ENCODE measurements at places on chromosomes 4 and X.

DNA sequence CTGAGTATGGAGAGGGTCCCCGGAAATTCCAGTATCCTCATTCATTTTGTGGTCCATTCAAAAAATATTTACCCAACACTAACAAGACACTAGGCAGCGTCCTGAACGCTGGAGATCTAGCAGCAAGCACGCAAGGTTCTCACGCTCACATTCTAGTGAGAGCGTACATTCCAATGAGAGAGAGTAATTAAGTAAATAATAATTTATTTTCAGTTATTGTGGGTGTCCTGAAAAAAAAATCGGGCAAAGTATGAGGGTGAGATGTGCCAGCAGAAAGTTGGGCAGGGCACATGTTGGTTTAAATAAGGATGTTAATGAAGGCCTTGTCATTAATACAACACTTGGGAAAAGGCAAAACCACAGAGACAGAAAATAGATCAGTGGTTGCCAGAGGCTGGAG is 4.0 kb upstream of the TMEM156 start:
- no peak for DNase-seq

DNA sequence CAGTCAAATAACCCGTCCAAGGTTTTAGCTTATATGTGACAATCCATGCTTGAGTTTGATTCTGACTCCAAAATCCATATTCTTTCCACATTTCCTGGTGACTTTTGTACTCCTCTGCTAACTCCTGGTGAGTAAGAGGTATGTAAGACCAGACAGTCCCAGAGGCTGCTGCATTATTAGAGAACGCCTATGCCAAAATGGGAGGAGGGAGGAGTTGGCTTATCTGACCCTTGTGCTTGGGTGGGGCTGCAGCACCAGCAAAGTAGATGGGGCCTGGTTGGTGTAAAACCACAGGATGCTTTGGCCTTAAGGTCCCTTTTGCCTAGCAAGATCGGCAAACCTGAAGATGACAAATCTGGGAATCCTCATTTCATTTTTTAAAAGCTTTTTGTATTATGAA is 9.1 kb upstream of the RNF212 start:
- DNase-seq, result no peak

DNA sequence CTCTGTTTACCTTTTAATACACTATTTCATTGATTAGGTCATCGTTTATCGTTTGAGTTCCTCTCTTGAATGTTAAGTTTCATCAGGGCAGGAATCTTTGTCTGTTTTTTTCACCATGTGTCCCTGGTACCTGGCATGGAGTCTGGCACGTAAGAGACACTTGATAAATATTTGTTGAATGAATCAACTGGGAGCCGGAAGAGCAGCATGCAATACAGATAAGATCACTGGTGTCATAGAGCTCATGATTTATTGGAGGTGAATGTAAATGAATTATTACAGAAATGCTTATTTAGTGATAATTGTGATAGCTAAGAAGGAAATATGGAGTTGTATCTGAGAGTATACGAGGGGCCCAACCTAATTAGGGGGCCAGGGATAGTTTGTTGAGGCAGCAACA is 62.8 kb downstream of the UCHL1 start:
- peak; percentile 63 for DNase-seq

GRCh38 chr4:129239088-129239487 is 143.1 kb downstream of the C4orf33 start:
- DNase-seq, result no peak

DNA sequence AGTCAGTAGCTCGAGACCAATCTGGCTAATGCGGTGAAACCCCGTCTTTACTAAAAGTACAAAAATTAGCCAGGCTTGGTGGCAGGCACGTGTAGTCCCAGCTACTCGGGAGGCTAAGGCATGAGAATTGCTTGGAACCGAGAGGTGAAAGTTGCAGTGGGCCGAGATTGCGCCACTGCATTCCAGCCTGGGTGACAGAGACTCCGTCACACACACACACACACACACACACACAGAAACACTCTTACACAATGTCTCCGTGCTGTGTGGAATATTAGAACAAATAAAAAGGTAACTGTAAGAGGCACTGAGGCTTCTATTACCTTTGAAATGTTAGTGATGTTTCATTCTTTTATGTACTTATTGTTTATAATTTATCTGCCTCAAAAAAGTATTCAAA is 326.6 kb downstream of the GPAT3 start:
- no peak for DNase-seq

- no peak for DNase-seq
Measured at GRCh38 chr4:166003811-166004210, 130.8 kb downstream of the TLL1 start.

- DNase-seq, result no peak
Measured at GRCh38 chr4:122930862-122931261, 8.5 kb upstream of the NUDT6 start.

GRCh38 chrX:129654652-129655546 is at the start of gene APLN:
Gene APLN (minus strand): TSS chrX:129654956. CDS start chrX:129654630, 326 bp downstream.
- DNase-seq, result peak; percentile 38

DNA sequence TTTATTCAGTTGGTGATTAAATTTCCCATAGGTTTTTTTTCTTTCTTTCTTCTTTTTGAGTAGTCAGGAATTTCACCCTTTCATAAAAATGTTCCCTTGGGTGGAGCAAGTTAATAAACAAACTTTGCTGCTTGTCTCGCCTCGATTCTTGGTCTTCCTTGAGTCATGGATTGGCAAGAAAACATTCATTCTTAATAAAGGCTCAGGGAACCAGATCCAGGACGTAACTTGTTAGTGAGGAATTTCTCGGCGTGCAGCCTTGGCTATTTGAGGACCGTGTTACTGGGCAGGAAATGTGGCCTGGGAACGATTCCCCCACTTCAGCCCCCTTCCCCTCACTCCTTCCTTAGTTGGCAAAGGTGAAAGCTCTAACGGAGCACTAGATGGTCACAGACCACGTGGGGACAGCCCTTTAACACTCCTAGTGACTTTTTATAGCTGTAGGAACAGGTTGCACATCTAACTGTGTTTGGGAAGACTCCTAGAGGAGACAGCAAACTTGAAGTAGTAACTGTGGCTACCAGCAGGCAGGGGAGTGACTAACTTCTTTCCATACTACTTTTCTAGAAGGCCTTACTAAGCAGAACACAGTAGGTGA is 106.8 kb downstream of the UCHL1 start:
- peak; percentile 54 for DNase-seq

GRCh38 chr4:38177035-38177546 is 216.9 kb downstream of the PTTG2 start:
- no peak for DNase-seq

DNA sequence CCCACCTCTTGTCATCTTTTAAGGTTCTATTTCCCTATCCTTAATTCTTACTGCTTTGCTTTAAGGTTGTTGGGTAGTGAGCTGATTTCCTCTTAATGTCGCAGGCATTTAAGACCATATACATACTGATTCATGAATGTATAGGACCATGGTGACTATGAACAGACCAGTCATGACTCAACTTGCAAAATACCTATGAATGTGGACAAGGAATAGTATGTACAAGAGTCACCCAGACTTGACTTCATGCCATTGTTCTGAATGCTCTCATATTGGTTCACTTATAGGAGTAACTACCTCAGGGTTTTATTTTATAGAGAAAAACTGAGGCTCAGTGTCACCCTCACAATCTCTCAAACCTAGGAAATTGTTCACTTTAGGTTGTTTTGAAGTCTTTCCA is 44.3 kb downstream of the CCNG2 start:
- DNase-seq, result no peak

GRCh38 chr4:8207314-8207713 is 8.2 kb downstream of the SH3TC1 start:
- DNase-seq, result no peak

DNA sequence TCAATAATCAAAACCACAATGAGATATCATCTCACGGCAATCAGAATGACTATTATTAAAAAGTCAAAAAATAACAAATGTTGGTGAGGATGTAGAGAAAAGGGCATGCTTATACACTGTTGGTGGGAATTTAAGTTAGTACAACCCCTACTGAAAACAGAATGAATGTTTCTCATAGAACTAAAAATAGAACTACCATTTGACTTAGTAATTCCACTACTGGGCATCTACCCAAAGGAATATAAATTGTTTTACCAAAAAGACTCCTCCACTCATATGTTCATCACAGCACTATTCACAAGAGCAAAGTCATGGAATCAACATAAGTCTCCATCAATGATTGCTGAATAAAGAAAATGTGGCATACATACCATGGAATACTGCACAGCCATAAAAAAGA is 278.1 kb upstream of the ARSJ start:
- no peak for DNase-seq

DNA sequence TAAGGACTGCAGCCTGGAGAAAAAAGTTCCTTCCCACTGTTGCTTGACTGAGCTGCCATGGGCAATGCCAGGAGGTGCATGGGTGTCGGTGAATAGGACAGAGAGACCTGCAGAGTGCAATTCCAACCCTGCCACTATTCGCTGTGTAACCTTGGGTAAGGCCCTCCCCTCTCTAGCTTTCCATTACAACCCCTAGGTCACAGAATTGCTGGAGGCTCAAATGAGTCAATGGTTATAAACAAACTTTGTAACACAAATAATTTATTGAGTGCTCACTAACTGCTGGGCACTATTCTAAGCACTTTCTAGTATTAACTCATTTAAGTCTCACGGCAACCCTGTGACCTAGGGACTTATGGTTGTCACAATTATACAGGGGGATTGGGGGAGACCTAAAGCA is 37.8 kb downstream of the PJA1 start:
- no peak for DNase-seq

- DNase-seq, result peak; percentile 95
Measured at GRCh38 chrX:123803331-123803983, 56.4 kb upstream of the XIAP start.

DNA sequence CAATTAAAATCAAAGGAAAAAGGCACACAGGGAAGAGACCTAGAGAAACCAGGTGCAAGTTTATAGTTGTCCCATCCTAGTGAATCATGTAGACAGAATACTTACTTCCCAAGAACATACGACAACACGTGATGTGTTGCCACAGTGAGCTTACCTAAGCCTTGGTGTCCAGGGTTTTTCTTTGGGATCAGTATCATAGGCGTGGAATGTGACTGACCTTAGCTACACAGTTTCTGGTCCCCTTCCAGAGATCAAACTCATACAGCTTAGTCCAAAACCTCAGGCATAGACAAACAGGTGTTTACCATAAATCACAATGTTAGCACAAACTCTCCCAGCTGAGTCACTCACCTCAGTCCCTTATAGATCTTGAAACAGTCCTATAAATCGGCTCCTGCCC is 17.7 kb downstream of the SLC25A31 start:
- no peak for DNase-seq

GRCh38 chrX:74458736-74459135 is 37.4 kb downstream of the SLC16A2 start:
- peak; percentile 42 for DNase-seq

DNA sequence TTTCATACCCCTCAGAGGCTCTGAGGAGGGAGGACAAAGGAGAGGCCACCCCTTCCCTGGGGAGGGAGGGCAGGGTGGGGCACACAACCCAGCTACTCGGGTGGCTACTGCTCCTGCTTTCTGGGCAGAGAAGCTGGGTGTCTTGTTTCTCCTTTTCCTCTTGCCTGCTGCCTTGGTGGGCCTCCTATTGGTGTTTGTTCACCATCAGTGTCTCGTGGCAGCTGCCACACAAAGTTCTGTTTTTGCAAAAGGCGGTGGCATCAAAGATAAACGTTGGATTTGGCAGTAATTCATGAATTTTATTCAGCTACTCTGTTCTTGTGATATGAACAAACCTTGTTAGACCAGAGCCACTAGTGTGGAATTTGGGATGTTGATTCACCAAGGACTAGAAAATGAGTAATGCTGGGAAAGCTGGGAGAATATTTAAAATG is 153.0 kb upstream of the SCML1 start:
- DNase-seq, result peak; percentile 22

GRCh38 chrX:135388841-135389240 is 32.9 kb upstream of the SMIM10L2A start:
- no peak for DNase-seq

GRCh38 chr4:85860066-85860740 is 385.3 kb downstream of the ARHGAP24 start:
- no peak for DNase-seq

DNA sequence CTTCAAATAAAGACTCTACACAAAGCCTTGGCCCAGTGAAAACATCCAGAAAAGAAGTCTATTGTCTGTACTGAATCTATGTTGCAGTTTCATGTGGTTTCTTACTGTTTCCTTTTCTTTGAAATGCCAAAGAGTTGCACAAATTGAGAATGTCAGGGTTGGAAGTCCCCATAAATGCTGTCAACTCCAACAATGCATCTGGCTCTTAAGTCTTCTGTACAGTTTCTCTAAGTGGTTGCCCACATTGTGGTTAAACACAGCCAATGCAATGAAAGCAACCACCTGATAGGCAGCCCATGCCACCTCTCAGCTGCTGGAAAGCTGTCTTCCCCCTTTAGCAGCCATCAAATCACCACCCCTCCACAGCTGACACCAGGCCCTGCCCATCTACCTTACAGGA is 67.2 kb upstream of the C1GALT1C1 start:
- no peak for DNase-seq

All from mesendoderm (in vitro differentiated cells).